ENCODE measurements at places on chromosomes 7 and 10.

DNA sequence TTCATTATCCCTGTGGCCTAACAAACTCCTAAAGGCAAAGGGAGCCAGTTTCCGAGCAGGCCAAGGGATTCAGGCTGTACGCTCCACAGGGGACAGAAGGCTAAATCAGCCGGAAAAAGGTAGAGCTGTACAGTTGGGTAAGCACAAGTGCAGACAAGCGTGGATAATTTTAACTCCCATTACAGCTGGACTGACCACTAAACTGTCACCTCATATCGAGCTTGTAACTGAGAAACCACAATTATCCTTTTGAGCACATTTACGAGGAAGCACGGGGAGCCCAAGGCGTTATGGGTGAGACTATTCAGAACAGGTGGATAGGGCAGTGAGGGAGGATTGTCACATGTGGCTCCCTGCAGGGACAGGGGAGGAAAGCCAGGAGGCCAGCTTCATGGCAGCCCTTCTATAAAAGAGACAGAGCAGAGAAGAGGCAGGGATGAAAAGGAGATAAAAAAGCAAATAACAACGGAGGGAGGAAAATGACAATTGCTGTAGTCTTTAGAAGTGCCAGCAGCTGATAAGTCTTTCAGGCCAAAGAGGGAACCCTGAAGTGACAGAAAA, 288.0 kb downstream of the FGFR2 start:
- no peak for DNase-seq

GRCh38 chr7:151181011-151181431, 6.0 kb downstream of the ASB10 start:
- DNase-seq, result no peak

- DNase-seq, result no peak
These were observed 14.3 kb downstream of the HKDC1 start for GRCh38 chr10:69234447-69234846.

GRCh38 chr10:26870766-26871165, 10.0 kb upstream of the ABI1 start:
- no peak for DNase-seq
